Motor neuron (in vitro differentiated cells): ENCODE measurements at places on chromosomes 4 and X.

DNA sequence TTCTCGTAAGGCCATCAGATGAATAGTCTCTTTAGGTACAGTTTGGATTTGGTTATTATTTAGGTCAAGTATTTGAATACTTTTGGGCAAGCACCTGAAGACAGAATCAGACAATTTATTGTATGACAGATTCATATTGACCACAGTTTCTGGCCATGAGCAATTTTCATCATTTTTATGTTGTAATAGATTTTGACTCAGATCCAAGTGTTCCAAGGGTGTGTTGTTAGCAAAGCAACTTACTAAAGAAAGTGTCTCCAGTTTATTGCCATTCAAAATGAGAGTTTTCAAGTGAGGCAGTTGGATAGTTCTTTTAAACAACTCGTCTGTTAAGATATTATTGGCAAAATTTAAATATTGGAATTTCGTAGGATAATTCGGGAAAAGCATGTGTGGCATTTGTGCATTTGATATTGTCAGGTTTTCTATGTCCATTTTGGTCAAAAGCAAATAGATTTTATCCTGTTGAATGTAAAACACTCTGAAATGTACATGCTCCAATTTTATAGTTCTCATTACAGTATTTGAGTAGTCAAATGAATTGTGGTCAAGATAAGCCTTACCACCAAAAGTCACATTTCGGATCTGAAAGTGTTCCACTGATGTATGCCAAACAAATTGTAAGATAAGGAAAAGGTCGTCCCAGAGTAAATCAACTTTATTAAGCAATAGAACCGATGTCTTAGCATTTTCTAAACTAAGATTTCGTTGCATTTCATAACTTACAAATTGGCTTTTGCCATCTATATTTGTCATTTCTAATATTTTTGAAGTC, 8.4 kb downstream of the TLR10 start:
- ATAC-seq = no peak

DNA sequence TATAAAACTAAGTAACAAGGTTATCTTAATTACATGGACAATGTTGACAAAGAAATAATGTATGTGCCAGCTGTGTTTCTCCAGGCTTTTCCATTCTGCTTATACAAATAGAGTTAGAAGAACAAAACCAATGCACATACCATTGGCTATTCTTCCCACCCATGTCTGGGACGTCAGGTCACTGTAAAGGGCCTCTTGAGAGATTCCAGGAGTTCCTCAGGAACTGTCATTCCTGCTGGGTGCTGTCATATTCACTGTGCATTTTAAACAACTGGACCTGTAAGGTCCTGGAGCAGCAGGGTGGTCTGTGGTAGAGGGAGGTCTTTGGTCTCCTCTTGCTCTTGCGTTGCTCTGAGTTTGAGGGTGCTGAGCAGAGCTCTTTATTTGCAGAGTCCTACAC, 74.6 kb upstream of the AP1S2 start:
- ATAC-seq = no peak

- no peak for ATAC-seq
These were observed 1.7 kb upstream of the LAS1L start for GRCh38 chrX:65536291-65536690.

GRCh38 chrX:36218801-36219200, 299.3 kb downstream of the CFAP47 start:
- no peak for ATAC-seq

- ATAC-seq = no peak
These were observed 1026.0 kb downstream of the ADGRL3 start for GRCh38 chr4:62226082-62226481.

GRCh38 chrX:31053621-31054020, 18.2 kb downstream of the FTHL17 start:
- ATAC-seq = no peak

- ATAC-seq = no peak
These were observed 103.8 kb upstream of the SORBS2 start for GRCh38 chr4:185915817-185916216.
